ENCODE measurements at places on chromosomes 2 and 18.

DNA sequence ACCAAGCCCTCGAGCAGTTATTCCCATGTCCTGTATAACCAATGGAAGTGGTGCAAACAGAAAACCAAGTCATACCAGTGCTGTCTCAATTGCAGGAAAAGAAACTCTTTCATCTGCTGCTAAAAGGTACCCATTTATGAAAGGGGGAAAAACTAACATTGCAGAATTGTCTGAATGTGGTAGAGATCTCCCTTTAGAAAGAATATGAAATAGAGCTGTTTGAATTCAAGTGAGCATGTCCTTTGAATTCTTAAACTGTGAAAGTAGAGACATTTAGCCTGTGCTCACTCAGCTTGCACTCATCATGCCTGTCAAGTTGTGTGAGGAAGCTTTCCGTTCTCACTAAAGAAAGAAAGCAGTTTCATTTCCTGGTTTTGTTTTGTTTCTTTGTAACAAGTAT, 87.4 kb downstream of the EML4 start:
- no peak for DNase-seq

DNA sequence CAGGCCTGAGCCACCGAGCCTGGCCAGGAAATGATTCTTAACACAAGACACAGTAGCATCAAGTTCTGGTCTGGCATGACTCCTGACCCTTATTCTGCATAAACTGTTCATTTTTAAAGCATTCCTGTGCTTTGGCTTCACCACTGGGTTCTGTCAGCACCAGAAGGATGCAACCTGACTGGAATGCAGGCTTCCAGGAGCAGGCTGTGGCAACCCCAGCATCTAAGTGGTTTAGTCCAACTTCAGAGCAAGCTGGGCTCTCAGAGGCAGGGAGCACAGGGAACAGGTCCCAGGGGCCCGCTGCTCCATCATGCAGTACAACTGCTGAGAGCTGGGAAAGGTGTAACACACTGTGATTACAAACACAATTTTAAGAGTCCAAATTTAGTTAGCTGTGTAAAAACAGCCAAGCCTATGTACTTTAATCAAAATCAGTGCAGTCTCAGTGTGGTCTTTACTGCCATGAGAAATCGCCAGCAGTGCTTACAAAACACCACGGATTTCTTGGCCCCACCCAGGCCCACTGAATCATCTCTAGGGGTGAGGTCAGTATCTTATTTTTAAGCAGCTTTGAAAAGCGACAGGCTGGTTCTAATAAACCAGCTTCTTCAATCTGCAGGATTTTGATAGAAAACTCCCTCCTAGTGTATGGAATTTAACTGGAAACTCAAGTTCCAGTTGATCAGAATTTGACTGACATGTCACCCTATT, 44.4 kb upstream of the TMEM182 start:
- DNase-seq: no peak

DNA sequence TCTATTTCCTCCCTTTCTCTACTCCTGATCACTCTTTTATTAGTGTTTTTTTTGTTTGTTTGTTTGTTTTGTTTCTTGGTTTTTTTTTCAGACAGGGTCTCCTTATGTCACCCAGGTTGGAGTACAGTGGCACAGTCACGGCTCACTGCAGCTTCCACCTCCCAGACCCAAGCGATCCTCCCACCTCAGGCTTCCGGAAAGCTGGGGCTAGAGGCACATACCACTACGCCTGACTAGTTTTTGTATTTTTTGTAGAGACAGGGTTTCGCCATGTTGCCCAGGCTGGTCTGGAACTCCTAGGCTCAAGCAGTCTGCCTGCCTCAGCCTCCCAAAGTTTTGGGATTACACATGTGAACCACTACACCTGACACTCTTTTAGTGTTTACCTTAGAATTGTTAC, 122.3 kb downstream of the ATL2 start:
- no peak for DNase-seq

GRCh38 chr18:56315363-56315762, 323.0 kb downstream of the TXNL1 start:
- DNase-seq: no peak

GRCh38 chr2:171409436-171409971, 24.3 kb downstream of the METTL8 start:
- DNase-seq: no peak

GRCh38 chr2:54945391-54946219, 104.6 kb downstream of the RTN4 start:
- DNase-seq: peak; percentile 13

GRCh38 chr2:46328829-46329228, 31.6 kb downstream of the EPAS1 start:
- DNase-seq: no peak

GRCh38 chr2:104046466-104046865, 807.4 kb upstream of the POU3F3 start:
- DNase-seq: no peak

- DNase-seq: no peak
These were observed 880.2 kb downstream of the TSN start for GRCh38 chr2:122635686-122636085.

- no peak for DNase-seq
These were observed 44.4 kb downstream of the LCT start for GRCh38 chr2:135792401-135793150.

DNA sequence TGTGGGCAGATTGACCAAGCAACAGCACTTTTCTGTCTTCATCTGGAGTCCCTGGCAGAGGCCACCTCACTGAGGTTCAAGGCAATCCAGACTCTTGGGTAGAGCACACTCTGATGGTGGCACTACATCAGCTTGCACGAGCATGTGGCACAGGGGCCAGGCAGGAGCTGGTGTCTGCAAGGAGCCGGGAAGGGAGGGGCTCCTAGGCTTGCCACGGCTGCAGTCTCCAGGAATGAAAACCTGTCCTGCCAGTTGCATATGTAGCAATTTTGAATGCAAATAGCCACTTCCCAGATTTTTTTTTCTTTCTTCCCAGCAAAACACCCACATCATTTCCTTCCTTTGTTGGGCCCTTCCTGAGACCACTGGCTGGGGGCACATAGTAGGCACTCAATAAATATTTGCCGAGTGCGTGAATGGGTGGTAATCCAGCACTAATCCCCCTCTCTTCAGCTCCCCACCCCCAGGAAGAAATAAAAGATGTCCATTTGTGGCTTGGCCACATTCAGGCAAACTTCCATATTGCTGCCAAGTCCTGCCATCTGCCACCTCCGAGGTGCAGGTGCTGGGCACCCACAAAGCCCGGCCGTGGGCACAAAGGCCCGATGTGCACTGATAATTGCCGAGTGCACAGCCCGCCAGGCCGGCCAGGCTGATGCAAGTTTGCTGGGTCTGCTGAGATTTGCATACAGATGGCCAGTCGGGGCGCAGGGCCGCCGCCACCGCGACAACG, 72.4 kb downstream of the MYCN start:
- DNase-seq: no peak

DNA sequence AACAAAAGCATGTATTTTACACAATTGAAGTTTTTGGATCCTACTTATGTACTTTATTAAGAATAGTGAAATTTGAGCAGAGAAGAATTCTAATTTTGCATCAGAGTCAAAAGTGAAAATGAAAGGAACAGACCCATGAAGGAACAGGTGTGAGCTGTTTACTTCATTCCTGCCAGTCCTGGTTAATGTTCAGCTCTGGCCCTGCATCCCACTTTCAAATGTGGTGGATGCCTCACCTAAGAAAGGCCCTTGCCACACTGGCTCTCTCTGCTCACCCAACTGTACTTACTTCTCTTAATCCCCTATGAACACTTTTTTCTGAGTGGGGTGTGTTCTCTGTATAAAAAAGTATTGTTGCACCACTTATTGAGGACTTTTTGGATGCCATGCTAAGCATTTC, 22.2 kb downstream of the FAM110C start:
- no peak for DNase-seq

DNA sequence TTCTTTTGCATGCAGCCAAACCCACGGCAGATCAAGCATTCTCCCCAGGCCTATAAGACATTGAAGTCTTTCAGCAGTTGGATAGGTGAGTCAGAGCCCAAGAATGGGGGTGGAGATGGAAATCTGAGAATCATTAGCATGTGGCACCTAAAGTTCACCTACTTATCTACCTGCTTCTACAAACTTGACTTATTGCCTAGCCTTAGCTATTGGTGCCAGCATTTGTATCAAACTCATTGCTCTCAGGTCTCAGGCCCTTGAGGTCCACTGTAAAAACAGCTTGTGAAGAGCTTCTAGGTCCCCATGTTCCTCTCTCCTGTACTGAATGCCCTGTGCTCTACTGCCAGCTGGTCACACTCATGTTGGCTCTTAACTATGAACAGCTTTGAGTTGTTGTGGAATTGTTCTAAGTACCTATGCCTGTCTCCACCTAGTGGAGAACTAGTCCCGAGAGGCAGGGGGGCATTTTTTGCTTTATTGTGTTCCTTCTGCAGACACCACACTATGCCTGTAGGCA, 278.4 kb upstream of the SPRED2 start:
- DNase-seq: no peak

DNA sequence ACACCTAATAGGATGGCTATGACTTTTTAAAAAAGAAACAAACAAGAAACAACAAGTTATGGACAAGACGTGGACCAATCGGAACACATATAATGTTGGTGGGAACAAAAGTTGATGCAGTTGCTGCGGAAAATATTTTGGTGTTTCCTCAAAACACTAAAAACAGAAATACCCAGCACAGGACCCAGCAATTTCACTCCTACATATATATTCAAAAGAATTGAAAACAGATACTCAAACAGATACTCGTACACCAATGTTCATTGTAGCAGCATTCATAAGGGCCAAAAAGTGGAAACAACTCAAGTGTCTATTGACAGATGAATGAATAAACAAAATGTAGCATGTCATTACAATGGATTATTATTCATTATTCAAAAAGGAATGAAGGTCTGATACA, 12.1 kb downstream of the CCDC141 start:
- no peak for DNase-seq

GRCh38 chr2:190996338-190996946, 17.5 kb downstream of the STAT1 start:
- DNase-seq: no peak

- DNase-seq: no peak
These were observed 178.1 kb downstream of the GCA start for GRCh38 chr2:162521871-162522650.

DNA sequence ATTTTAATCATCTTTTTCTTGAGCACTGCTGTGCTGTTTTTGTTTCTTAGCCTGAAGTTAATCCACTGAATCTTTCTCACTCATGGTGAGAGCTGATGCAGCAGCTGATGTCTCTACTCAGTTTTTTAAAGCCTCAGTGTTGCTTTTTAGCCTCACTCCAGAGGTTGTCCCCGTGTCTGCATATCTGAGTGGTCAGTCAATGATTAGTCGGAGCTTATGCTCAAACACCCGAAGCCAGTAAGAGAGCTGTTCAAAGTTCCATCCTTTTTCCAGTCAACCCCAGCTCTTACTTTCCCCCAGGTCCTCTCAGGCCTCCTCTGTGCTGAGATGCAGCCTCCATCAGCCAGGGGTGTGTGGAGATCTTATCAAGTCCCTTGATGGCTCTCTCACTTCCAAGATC, 81.1 kb downstream of the MBOAT2 start:
- DNase-seq: no peak

GRCh38 chr2:54963476-54963875, 86.8 kb downstream of the RTN4 start:
- DNase-seq: no peak

- DNase-seq: no peak
These were observed 29.5 kb downstream of the METTL8 start for GRCh38 chr2:171404261-171404660.

- DNase-seq: no peak
These were observed 583.1 kb downstream of the XIRP2 start for GRCh38 chr2:167471332-167471731.

DNA sequence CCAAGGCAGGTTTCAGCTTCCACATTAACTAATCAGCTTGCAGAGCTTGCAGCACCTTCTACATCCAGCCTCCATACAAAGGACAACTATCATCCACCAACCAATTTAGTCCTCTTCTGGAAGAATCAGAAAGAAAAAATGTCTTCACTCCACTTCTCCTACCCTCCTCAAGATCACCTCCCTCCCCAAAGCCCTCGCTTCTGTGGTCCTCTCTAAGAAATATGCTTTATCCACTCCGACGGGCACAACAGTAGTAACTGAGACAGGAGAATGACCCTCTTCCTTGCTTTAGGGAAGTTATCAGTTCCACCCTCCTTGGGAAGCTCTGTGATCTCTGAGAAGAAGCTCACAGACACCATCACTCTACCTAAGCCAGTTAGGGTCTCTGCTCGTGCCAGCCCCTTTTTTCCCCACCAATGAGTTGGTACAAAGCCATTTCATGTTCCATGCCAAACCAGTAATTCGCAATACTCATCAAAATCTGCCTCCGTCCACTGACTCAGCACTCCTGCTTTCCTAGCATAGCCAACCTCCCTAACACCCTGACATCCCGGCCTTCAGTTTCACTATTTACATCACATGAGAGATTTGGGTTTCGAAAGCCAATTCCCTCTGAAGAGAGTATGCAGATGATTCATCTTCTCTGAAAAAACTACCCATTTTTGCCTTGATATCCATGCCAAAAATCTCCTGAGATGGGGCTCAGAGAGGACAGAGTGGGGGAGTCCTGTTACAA, 114.1 kb upstream of the PKDCC start:
- no peak for DNase-seq

GRCh38 chr2:210727549-210727948, 171.2 kb downstream of the CPS1 start:
- DNase-seq: no peak

- peak; percentile 30 for DNase-seq
These were observed 124.8 kb upstream of the CXCR4 start for GRCh38 chr2:136242687-136243277.

DNA sequence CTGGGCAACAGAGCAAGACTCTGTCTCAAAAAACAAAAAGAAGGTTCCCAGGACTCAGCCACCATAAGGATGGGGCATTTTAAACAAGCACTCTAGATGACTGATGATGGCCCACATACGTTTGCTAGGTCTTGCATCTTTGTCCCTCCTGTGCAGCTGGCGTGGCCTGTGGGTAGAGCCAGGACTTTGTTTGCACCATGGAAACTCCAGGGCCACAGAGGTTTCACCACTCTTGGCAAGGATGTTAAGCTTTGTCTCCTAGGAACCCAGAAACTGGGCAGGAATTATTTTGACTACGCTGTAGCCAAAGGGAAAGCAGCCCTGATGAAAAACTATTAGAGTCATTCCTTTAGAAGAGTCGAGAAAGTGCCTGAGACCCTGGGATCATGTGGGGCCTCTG, 75.3 kb upstream of the STPG4 start:
- no peak for DNase-seq

DNA sequence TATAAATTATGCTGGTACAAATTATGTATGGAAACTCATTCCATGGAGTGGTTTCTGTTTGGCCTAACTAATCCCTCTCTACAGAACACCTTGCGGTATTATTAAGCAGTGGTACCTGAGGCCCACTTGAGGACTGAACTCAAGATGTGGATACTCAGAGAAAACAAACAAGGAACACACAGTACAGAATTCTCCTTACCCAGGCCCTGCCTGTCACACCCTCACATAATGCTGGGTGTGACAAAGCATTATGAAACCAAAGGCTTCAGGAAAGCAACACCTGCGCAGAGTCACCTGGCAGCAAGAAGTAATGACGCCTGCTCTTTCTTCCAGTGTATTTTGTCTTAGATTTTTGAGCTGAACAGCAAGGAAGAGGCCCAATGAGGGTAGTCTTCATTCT, 264.7 kb downstream of the PAX3 start:
- DNase-seq: no peak

GRCh38 chr2:46554397-46554796, 75.0 kb downstream of the TMEM247 start:
- no peak for DNase-seq

GRCh38 chr2:19664646-19665045, 237.1 kb downstream of the TTC32 start:
- no peak for DNase-seq
